RKO (cell line): ENCODE measurements at places on chromosomes 11 and 22.
A peak's percentile ranks its signal among the peaks of the same experiment; 100 is the strongest.

DNA sequence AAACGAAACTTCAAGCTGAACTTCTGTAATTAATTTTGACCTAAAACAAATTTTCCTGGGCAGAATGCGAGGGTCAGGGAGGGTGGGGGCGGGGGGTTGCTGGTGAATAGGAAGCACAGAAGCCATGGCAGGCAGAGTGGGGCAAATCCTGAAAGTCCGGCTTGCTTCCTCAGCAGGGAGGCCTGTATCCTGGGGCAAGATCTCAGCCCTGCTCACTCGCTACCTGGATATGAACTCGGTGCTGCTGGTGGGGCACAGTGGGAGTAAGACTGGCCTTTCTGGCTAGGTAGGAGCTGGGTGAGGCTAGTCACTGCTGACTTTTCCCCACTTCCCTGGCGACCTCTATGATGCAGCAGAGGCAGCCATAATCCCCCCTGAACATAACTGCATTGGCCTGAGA, 168.9 kb upstream of the CHORDC1 start:
- DNase-seq = no peak

- no peak for DNase-seq
These were observed 39.3 kb downstream of the ZNF202 start for GRCh38 chr11:123702139-123702538.

DNA sequence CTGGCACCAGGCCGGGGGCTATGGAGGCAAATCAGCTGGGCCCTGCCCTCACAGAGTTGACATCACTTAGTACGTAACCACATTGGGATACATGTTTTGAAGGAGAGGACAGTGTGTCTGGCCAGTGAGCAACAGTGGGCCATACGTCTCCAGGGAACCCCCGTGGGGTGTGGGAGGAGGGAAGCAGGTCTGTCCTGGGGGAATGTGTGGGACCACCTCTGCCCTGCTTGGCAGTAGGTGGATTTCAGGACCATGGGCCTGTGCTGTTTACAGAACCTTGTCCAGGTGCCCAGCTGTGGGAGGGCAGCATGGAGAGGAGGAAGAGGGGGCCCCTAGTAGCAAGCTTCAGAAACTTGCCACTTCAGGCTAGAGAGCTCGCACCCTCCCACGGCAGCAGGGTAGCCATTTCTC, 21.0 kb downstream of the P2RY2 start:
- DNase-seq = no peak

DNA sequence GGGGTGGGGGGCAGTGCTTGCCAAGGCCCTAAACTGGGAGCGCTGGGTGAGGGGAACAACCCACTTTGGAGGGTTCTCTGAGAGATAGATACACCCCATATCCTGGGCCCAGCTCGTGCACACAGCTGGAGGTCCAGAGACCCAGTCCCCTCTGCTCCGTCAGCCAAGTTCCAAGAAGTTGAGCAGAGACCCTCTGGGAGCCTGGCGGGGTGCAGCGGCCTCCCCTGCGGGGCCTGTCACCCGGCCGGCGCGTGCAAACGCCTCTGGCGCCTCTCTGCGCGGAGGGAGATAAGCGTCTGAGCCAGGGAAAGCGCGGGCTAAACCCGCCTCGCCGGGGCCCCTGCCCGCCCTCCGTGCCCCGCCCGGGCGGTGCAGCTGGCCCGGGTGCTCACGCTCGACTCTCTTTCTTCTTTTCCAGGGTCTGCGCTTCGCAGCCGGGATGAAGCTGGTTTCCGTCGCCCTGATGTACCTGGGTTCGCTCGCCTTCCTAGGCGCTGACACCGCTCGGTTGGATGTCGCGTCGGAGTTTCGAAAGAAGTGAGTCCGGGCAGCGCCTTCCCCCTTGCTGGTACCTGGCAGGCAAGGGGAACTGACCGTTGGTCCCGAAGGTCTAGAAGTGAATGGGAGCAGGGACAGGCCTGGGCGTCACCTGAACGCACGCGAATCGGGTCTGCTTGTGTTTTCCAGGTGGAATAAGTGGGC, 540 bp downstream of the ADM start:
- DNase-seq = peak; percentile 60

- no peak for DNase-seq
These were observed 27.4 kb downstream of the LMO2 start for GRCh38 chr11:33864479-33864878.

DNA sequence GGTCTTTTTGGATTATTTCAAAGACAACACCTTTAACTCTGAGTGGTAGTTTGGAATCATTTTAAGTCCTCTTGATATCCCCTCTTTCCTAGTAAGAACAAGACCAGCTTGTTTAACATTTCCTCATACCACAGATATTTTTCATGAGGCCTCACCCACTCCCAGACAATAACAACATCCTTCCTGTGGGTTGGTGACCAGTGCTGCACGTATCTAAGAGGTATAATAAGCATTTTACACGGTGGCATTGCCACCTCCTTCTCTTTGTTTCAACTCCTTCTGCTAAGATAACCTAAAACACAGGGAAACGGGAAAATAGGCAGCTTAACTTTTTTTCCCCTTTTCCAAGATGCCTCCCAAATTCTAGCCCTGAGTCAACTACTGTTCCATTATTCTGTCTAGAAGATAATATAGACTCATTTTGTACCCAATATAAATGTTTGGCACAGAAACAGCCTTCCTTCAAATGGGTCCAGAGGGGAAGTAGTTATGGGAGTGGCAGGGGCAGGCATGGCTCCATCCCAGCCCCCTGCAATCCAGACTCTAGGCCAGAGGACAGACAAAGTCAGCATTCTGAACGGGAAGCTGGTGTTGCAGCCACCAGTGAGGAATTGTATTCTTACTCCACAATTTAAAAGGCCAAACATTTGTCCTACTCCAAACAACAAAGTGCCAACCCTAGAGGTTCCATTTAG, 28.5 kb downstream of the MAML2 start:
- DNase-seq = no peak

- DNase-seq = no peak
These were observed 74.0 kb upstream of the MYOD1 start for GRCh38 chr11:17645190-17645970.

DNA sequence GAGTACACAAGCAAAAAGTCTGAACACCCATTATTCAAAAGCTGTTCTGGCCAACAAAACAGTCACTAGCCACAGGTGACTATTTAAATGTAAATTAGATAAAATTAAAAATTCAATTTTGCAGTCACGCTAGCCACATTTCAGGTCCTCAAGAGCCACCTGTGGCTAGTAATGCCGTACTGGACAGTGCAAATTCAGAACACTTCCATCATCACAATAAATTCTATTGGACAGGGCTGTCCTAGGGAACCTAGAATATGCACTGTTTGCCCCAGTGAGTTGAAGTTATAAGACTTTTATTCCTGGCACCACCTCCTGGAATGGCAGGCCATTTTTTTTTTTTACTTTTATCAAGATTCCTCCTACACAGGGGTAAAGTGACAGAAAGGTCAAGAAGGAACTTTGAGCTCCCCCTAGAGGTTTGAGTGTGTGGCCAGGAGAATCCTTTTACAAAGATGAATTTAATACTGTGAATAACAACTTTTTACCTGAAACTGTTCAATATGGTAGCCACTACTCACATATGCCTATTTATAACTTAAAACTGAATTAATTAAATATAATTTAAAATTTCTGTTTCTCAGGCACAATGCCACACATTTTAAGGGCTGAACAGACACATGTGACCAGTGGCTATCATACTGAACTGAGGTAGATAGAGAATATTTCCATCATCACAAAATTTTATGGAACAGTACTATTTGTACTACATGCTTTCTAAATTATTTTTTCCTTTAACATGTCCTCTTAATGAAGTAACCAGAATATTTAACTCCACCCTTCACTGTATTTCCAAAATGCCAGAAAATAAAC, 6.5 kb downstream of the MSANTD2 start:
- DNase-seq = peak; percentile 74

DNA sequence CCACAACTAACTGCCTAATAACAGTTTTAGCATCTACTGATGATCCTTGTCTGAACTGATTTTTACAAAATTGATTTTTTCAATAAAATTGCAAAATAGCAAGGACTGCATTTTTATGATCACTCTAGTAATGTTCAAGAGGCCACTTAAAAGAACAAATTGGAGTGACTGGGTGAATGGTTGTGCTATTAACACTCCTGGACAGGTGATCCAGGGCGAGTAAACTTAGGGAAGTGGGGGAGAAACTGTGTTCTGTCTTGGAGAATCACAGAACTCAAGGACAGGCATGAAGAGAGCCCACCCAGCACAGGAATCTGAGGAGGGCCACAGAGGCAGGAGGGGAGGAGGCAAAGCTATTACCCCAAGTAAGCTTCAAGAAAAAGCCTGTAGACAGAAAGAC, 75.8 kb downstream of the SGSM3 start:
- no peak for DNase-seq

DNA sequence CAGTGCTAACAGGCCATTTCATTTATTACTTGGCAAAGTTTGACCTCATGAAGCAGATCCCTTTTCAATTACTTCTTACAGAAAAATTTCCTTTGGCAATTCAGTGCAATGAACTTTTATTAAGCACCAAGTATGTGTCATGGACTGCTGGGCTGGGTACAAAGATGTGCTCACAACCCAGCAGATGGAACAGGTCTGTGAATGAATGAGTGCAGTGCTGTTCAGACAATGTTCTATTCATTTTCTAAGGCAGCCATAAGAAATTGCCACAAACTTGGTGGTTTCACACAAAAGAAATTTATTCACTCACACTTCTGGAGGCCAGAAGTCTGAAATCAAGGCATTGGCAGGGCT, 428.5 kb downstream of the SOX6 start:
- DNase-seq = no peak

- no peak for DNase-seq
These were observed 5.6 kb downstream of the INPPL1 start for GRCh38 chr11:72229925-72230763.

DNA sequence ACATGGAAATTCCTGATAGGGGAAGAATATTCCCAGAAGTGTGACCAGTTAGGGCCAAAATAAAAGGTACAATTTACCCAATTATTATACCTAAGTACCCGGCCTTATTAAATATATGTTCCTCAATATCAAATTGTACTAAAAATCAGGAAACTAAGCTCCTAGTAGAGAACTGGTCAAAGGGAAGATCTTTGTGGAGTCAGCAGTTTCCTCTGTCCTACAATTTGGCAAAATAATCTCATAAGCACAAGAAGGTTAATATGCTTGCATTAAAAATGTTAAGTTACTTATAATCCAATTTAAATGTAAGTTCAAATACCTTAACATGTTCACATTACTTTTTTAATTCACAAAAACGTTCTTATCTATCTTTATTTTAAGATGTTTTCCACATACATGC, 10.3 kb downstream of the TTC28 start:
- no peak for DNase-seq

GRCh38 chr22:22094921-22095320, 112.3 kb upstream of the TOP3B start:
- no peak for DNase-seq

DNA sequence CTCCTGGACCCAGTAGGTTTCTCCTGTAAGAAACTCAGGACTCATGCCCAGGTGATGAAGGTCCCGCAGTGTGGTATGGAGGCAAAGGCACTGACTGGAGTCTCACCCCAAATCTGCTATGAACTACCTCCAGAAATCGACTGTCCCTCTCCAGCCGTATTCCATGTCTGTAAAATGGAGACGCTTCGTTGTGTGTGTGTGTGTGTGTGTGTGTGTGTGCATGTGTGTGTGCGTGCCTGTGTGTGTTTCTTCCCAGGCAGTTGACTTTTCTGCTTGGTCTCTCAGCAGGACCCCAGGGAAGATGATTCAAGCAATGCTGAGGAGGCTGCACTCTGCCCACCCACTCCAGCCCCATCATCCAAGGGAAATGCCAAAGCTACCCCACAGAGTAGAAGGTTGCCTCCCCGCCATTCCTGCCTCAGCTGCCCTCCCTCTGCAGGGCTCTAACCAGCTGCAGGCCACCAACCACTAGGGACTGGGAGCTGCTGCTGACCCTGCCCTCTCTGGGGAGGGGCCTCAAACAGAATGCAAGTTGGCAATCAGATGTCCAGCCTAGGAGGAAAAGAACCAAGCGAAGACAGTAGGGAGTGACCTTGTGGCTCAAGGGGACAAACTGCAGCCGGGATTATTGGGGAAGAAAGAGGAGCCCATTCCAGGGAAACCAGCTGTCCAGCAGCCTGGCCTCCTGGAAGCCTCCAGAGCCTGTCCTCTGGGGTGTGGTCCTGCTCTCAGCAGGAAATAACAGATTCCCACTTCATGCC, 56.2 kb downstream of the SLC22A12 start:
- no peak for DNase-seq

DNA sequence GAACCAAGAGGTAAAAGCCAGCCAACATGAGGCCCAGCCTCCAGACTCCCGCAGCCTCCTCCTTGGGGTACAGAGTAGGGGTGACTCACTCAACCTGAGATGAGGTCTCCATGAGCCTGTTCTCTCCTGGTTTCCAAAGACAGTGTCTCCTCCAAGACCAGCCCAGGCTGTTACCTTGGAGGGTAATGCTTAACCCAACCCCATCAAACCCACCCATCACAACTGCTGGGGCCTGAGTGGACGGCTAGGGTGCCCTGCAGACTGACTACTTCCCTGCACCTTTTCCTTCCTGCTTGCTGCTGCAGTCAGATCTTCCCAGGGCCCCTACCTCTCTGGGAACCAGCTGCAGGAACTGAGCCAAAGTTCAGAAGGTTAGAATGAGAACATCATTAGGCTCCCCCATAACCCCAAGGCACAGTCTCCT, 5.1 kb upstream of the NOL12 start:
- DNase-seq = no peak

GRCh38 chr11:117083011-117083935, 15.0 kb downstream of the SIK3 start:
- no peak for DNase-seq

DNA sequence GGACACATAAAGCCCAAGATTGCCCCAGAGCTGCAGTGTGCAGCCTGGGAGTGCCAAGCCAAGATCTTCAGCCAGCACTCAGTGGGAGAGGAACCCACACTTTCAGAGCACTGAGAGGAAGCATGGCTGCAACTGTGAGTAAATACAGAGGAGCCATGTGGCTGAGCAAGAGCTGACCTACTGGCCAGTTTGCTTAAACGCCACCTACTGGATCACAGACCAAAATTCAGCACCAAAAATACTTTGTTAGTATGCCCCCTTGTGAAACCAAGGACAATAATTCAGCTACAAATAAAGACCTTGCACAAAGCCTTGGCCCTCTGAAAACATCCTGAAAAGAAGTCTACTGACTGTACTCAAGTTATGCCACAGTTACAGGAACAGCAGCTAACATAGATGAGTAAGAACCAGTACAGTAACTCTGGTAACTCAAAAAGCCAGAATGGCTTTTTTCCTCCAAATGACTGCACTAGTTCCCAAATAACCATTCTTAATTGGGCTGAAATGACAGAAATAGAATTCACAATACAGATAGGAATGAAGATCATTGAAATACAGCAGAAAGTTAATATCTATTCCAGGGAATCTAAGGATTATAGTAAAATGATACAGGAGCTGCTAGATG, 10.1 kb upstream of the OR4A15 start:
- peak; percentile 14 for DNase-seq

GRCh38 chr11:113181094-113181493, 133.3 kb upstream of the TTC12 start:
- DNase-seq = no peak

GRCh38 chr11:69797156-69797555, 22.0 kb upstream of the FGF4 start:
- no peak for DNase-seq

GRCh38 chr22:36215981-36216380, 14.4 kb upstream of the APOL4 start:
- DNase-seq = no peak
